CD4-positive, alpha-beta T cell treated with Interleukin-15 for 4 hours (primary cell): ENCODE measurements at places on chromosomes 5 and 9.

GRCh38 chr5:170446365-170446764 is 57.2 kb upstream of the KCNMB1 start:
- no peak for DNase-seq

DNA sequence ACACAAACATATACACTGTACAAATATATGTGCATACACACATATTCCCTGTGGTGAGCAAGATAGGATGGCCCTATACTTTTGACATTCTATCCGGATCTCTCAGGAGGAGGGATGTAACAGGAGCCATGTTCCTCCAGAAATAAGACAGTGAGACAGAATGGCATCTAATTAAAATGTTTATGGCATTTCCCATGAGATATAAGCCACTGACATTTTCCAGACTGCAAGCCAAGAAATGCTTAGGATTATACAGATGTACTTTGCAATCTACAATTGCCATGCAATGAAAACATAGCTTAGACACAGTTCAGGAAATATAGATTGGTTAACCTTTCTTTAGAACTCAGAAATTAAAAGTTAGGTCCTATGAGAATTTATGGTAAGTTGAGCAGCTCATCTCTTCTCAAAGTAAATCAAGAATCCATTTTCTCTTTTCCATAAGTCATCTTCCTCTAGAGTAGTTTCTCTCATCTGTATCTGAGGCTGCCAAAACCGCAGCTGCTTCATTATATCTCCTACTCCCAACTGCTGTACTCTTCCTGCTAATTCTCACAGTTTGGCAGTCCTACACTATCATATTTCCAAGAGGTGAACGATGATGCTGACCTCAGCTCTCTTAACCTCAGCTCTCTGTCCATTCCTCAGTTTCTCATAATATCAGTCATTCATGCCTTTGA is 1719.1 kb downstream of the MAT2B start:
- no peak for DNase-seq

DNA sequence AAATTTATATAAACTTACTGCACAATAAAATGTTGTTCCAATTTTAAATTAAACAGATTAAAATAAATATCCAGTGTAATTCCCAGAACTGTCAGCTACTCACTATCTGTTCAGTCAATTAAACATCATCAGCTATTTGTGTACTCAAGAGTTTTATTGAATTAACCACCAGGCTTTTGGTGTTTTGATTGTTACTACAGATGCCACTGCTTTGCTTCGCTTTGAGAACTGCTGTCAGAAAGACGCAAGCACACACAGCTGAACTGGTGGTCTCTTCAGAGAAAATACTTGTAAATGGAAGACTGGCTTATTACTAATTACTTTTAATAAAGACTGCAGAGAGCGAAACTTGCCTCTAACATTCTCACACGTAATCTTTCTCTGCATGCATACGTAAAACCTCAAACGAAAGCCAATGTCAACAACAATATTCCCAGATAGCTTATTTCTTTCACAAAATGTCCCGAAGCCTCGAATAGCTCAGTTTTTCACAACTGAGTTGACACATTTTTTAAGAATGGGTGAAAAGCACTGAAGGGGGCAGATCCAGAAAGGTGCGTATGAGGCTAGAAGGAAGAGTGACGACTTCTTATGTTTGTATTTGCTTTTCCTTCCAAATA is 259.6 kb upstream of the RPS23 start:
- no peak for DNase-seq

DNA sequence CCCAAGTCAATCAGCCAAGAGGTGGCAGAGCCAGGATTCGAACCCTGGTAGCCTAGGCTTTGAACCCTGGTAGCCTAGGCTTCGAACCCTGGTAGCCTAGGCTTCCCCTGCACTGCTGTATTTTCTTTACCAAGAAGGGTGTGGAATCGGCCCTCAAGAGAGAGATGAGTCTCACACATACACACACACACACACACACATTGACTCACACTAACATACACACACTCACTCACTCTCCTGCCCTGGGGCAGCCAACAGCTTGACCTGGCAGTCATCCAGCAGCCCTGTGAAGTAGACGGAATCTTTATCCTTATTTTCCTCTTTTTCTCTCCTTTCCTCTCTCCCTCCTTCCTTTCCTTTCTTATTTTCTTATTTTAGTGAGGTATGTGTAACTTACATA is 55.4 kb upstream of the RPL26L1 start:
- DNase-seq = no peak

DNA sequence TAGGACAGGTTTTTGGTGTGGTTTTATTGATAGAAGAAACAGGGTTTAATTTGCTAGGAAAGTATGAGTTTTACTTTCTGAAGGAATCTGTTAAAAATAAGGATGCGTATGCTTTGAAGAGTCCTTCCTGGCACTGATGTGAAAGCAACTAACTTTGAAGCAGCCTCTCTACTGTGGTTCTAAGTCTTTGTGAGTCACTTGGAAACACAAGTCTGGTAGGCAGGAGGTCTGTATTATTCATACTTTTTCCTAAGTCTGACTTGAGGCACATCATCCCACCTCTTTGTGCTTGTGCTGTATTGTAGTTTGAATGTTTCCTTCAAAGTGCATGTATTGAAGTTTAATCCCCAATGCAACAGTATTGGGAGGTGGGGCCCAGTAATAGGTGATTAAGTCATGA is 129.0 kb downstream of the TAF11L14 start:
- DNase-seq = no peak

- no peak for DNase-seq
Observed at GRCh38 chr5:96288166-96288844, 144.7 kb downstream of the PCSK1 start.

- DNase-seq = no peak
Observed at GRCh38 chr5:100827481-100827889, 75.6 kb downstream of the ST8SIA4 start.

- no peak for DNase-seq
Observed at GRCh38 chr9:6152788-6153187, 62.8 kb upstream of the IL33 start.

GRCh38 chr5:149298842-149299404 is 27.3 kb downstream of the AFAP1L1 start:
- DNase-seq = no peak

DNA sequence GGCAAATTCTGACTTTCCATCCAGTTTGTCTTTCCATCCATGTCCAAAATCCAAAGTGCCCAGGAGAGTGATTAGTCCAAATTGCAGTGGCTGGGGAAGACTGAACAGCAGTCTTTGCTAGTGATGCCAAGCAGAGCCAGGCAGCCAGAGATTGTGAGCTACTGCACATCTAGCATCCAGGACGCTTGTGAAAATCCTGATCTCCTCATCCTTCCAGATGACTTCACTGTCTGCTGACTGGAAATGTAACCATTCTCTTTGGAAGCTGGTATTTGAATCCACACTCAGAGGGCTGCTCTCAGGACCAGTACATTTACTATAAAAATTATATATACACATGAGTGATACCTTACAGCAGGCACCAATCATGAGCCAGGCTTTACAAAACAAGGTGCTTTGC is 49.6 kb downstream of the MACROH2A1 start:
- DNase-seq = no peak

GRCh38 chr9:8428389-8428788 is 628.8 kb upstream of the DMAC1 start:
- DNase-seq = peak; percentile 10

DNA sequence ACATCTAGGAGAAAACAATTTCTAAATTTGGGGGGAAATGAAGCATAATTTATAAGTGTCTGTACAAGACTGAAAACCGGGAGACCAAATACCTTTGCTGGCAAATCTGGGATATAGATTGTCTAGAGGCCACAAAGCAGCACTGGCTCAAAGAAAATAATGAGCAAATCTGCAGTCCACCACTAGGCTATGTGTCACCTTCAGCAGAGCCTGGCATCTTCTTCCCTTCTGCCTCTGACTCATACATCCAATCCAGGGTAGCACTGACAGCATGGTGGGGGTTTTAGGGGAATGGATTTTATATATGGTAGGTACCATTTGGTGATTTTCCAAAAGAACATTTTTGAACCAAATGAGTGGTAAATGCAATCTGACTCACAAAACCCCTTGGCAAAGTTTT is 12.8 kb downstream of the FAM81B start:
- no peak for DNase-seq

- DNase-seq = no peak
Observed at GRCh38 chr5:69494452-69494851, 1.9 kb downstream of the OCLN start.

DNA sequence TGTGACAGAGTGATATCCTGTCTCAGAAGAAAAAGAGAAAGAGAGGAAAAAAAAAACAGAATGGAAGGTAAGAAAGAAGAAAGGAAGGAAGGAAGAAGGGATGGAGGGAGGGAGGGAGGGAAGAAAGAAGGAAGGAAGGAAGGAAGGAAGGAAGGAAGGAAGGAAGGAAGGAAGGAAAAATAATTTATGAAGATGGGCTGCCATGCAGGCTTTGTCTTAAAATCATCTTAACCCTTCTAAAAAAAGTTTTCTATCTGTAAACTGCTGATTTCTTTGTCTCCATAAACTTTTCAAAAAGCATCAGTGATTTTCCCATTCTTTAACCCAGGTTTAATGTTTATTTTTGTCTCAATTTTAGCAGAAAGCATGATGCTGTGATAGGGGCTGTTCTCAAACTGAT is 1154.1 kb upstream of the CDH6 start:
- no peak for DNase-seq

DNA sequence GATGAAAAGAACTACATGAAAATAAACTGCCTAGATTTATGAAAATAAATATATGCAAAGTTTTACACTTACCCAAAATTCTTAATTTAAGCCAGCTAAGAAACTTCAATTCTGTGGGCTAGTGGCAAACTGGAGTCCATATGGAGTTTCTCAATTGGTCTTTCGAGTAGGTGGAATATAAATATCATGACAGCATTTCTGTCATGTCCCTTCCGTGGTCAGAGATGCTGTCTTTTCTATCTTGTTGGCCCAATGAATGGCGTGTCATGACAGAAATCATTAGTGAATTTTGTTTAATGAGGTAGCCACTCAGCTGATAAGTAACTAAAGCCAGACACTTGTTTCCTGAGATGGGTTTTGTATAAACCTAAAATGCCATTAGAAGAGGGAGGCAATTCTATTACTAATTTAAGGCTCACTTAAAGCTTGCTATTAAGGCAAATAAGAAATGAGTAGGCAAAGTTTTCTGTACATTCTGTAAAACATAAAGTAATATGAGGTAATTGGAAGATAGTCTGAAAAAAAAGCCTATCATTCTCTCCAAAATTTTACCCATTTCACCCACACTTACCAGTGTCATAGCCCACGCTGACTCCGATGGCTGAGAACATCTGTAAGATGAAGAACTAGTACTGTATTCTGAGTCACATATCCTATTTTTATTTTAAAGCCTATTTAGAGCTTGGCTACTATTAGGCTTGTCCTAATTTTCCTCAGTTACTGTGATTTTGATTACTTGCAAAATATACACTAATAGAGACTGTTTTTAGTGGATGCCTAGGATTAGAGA is 419.3 kb upstream of the MEF2C start:
- no peak for DNase-seq

- DNase-seq = no peak
Observed at GRCh38 chr5:170760113-170760512, 23.4 kb upstream of the GABRP start.

DNA sequence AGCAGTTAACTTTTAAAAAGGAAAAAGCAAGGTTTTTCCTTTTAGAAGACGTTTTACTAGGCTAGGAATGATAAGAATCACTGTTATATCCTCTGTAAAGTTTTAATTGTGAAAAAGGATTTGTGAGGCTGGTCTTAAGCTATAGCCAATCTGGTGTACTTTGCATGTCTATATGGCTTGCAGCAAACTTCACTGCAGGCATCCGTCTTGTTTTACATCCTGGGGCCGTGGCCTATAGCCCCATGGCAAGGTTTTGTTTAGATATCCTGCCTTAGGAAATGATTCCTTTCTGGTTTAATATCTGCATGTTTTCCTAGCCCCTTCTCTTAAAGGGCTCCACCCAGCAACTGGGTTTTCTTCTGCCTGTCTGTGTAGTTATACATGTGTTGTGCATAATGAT is 272.8 kb downstream of the ICE1 start:
- DNase-seq = no peak

DNA sequence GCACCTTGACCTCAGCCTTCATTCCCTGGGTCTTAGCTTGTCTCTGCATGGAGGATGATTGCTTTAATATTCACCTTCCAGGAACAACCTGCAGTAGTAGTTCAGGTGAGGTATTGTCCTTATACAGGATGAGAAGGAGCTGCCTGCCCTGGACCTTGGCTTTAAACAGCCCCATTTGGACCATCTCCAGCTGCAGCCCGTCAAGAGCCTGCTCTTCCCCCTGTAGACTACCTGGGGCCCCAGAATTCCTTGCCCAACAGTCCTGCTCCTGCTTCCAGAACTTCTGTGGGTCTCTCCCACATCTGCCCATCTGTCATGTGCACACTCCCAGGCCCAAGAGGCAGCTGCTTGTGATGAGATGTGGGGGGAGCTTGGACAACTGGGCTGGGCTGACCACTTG is 12.2 kb upstream of the OTP start:
- no peak for DNase-seq

- no peak for DNase-seq
Observed at GRCh38 chr9:14956208-14956607, 46.0 kb upstream of the FREM1 start.

- DNase-seq = no peak
Observed at GRCh38 chr9:33117796-33118195, 41.3 kb upstream of the SMU1 start.
